ENCODE measurements at places on chromosomes 6 and 20. TPM values are rescaled to one million over a fixed set of nuclear protein-coding genes. Genes with fewer than 3 reads are reported as not detected.

Gene SMPDL3A
- 0.21 TPM for total RNA-seq

- no peak overlapping the region for H3K4me3 ChIP-seq
- no peak for DNase-seq
- peaks cover 20% of the 10 kb centered on the region for H3K36me3 ChIP-seq
- H3K27me3 ChIP-seq, result no peaks in the 10 kb centered on the region
These were observed 11.3 kb downstream of the FAM217A start for GRCh38 chr6:4067673-4068072.

Gene SLC22A16
- not detected for total RNA-seq

- H3K4me3 ChIP-seq, result no peak overlapping the region
- no peaks in the 10 kb centered on the region for H3K4me1 ChIP-seq
- H3K27me3 ChIP-seq, result no peaks in the 10 kb centered on the region
- H3K36me3 ChIP-seq, result no peaks in the 10 kb centered on the region
- no peak for DNase-seq
- no peak overlapping the region for H3K27ac ChIP-seq
These were observed 801.0 kb upstream of the CITED2 start for GRCh38 chr6:140175486-140175885.

GRCh38 chr6:52263709-52264540, 19.6 kb upstream of the IL17F start:
- H3K27ac ChIP-seq, result peak overlapping the region; percentile 49
- peak; percentile 82 for DNase-seq
- no peaks in the 10 kb centered on the region for H3K4me1 ChIP-seq
- peaks cover 64% of the 10 kb centered on the region for H3K36me3 ChIP-seq
- no peaks in the 10 kb centered on the region for H3K27me3 ChIP-seq
